ENCODE measurements at places on chromosomes 2 and 18.

DNA sequence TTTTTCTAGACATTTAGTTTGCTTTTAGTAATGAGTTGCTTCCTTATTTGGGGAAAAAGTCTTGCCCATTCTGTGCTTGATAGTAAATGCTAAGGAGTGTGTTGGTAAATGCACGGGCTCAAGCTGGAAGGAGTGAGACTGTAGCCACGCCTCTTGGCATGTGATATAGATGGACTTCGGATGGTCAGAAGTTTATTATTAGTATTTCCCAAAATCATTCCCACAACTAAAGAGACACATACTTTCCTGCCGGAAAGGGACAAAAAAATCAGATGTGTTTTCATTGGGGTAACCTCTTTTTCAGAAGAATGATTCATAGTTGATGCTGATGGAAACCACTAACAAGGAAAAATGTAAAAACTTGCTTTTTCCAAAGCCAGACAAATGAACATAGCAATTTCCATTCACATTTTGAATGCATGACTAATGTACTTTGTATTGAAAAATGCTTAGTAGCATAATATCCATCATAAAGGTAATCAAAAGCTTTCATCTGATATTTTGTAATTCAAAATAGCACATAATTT is 133.2 kb downstream of the ZNF532 start:
- DNase-seq = no peak

- DNase-seq = no peak
Measured at GRCh38 chr18:13871701-13872100, 43.6 kb downstream of the MC2R start.

DNA sequence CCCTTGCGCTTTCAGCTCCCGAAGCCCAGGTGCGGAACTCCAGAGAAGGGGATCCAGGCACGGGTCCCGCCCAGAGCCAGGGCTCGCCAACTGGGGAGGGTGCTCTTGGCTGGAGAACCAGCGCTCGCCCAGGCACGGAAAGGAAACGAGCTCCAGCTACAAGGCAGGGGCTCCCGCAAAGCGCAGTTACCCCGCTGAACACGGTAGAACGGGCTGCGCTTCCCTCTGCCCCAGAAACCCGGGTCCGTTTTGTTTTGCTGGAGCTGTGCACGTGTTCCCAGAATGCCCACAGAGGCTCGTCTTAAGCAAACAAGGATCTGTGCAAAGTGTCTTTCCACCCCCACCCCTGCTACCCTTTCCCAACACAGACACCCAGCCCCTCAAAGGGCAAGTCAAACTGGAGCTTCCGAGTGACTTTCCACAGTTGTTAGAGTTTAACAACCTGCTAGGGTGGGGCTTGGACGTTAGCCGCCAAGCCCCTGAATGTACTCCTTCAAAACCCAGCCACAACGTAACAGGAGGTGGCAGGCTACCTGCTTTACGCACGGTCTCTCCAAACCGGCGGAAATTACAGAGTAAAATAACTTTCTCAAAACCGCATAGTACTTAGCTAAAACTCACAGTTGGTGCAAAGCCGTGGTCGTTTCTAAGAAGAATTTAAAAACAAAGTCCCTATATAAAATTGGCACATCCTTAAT is 775 bp downstream of the RNF125 start:
- peak; percentile 11 for DNase-seq

- no peak for DNase-seq
Measured at GRCh38 chr18:6069103-6069502, 173.8 kb upstream of the TMEM200C start.

DNA sequence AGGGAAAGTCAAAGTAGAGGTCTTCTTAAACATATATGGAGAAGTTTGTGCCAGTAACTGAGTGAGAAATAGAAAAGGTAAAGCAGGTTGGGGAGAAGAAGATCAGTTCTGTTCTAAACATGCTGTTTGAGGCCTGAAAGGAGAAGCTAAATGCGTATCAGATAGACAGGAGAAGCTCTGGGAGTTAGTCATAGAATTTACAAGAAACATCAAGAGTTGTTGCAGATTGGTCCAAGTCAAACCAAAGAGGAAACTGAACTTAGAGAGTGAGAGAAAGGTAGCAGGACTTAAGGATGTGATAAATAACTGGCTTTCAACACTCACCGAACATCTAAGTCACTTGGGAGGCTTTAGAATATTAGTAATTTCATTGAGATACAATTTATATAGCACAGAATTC is 29.2 kb upstream of the CERS6 start:
- no peak for DNase-seq

GRCh38 chr18:10249801-10250200 is 204.6 kb upstream of the APCDD1 start:
- DNase-seq = no peak
